NCI-H1417 (cell line): ENCODE measurements at places on chromosomes 16 and 17.

DNA sequence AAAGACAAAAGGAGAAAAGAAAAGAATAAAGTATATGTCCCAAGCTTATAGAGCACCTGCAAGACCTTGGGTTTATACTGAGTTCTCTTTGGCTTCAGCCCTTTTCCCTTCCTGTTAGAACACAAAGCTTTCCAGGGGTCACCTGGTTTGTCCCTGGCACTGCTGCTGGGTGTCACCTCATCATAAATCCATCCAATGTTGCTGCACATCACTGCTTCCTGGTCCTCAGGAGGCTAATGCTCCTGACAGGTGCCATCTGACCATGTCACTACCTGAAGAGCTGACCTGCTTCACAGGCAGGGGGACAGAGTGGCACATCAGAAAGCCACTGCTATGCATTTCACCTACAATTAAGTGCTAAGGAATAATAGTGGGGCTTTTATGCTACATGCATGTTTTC, 164.6 kb upstream of the ELAC2 start:
- no peak for DNase-seq

- DNase-seq: no peak
Measured at GRCh38 chr17:38713456-38714075, 8.5 kb downstream of the MLLT6 start.

- DNase-seq: no peak
Measured at GRCh38 chr17:51601622-51602261, 341.4 kb downstream of the UTP18 start.

GRCh38 chr16:28078261-28078660, 14.7 kb upstream of the GSG1L start:
- no peak for DNase-seq

DNA sequence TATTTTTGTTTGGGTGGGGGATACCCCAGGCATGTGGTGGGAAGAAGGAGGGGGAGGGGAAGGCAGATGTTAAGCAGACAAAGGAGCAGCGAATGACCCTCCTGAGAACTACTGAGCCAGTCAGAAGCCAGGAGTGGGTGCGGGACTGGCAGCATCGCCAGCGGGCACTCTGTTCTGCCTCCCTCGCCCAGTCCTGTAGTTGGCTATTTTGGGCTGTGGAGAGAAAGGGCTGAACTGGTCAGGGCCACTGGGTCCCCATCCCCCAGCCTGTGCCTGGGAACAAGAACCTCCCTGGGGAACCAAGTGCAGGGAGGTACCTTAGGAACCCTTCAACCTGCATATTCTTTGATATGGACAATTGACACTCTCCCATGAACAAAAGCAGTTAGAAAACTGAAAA, 6.4 kb downstream of the LRRC3C start:
- no peak for DNase-seq

GRCh38 chr16:63896383-63897109, 1225.3 kb downstream of the CDH11 start:
- no peak for DNase-seq

GRCh38 chr16:65445313-65446260, 323.7 kb upstream of the CDH11 start:
- no peak for DNase-seq

DNA sequence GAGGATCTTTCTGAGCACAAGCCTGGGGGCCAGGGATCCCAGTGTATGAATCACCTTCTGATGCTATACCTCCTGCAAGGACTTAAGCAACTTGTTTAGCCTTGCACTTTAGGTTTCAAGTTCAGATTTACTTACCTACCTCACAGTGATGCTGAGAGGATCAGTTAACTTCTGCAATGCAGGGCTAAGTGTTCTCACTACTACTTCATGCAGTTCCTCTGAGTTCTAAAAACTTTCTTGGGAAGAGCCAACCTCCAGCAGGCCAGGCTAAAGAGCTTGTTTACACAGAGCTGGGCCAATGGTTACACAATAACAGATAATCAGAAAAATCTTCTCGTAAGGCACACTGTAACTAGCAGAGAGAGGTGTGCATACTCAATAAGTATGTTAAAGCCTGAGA, 13.0 kb downstream of the VEZF1 start:
- no peak for DNase-seq

DNA sequence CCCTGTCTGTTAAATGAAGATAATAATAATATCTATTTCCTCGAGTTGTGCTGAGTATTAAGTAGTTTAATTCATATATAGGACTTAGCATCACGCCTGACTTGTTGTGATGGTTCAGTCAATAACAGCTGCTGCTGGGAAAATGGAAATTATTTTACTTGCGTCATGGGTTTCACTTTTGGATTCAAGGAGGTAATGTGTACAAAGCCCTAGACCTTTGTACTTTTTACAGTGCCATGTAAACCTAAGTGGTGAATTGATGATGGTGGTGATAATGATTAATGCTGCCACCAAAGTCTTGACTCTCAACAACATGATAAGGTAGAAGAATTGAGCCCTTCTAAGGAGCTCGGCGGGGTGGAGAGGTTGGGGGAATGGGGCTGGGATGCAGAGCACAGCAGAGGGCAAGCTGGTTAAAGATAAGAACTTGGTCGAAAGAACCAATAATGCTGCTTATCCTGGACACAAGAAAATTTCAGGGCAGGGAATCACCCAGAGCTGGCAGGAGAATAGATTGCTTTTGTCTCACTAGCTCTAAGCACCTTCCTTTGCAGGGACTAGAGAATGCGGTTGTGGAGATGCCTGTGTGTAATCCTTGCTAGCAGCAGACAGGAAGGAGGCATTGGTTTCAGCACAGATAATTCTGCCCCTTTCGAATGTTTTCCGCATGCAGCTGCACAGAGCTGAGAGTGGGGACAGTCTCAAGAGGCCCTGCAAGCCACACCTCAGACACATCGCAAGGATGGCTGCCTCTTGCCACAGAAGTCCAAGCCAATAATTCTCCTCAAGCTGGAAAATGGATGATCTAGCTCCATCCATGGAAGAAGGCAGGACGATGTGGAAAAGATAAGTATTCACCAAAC, 187.1 kb downstream of the TMEM114 start:
- peak; percentile 15 for DNase-seq

GRCh38 chr17:73863761-73864535, 219.7 kb upstream of the SDK2 start:
- DNase-seq: no peak

- DNase-seq: no peak
Measured at GRCh38 chr16:57530104-57530521, 6.3 kb downstream of the CCDC102A start.

DNA sequence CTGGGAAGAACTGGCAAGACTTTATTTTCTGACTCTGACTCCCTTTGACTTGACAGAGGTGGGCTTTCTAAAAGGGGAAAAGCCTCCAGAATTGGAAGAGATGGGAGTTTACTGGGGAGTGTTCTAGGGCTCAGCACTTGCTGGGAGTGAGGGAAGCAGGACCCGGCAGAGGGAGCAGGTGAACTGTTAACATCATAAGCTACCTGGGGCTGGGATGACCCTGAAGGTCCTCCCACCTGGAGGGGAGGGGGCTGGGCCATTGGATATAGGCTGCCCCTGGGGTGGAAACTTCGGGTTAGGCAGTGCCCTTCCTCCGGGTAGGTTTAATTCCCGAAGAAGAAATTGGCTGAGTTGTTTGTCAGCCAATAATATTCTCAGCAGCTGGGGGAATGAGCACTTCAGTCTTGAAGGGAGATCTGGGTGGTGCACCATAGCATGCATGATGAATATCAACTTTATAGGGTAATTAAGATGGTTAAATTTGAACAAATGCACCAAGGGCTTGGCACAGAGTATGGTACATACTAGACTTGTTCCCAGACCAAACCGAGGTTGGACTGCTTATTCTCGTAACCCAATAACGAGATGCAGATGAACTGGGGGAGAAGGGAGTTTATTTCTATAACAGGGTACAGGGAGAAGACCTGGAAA, 337.0 kb downstream of the HAPSTR1 start:
- no peak for DNase-seq

DNA sequence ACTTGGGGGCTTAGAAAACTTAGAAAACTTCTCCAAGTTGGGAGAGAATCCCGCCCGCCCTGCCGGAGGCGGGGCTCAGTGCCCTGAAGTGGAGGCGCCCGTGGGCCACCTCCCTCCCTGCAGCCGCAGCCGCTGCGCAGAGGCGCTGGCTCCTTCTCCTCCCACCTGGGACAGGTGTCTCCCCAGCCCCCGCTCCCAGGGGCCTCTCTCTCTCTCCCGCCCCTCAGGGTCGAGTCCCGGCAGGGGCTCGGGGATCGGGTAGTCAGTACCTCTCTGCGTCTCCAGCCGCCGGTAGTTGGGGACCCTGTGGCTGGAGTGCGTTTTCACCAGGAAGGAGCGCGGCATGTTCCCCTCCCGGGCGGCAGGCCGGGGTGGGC, 257 bp downstream of the SNAI3 start:
- DNase-seq: no peak

DNA sequence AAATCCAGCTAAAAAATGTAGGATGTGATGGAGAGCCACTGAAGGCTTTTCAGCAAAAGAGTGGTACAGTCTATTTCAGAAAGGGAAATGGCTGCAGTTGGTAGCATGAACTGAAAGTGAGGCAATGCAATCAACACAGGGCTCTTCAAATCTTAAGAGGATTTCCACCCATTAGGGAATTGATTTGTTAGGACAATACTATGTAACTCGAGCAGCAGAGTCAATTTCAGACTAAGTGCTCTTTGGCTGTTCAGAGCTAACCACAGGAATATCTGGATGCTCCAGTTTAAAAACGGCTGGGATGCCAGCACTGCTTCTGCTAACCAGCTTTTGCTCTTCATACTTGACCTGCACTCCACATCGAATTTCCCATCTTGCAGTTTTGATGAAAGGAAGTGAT, 24.6 kb downstream of the CACNG1 start:
- peak; percentile 42 for DNase-seq

DNA sequence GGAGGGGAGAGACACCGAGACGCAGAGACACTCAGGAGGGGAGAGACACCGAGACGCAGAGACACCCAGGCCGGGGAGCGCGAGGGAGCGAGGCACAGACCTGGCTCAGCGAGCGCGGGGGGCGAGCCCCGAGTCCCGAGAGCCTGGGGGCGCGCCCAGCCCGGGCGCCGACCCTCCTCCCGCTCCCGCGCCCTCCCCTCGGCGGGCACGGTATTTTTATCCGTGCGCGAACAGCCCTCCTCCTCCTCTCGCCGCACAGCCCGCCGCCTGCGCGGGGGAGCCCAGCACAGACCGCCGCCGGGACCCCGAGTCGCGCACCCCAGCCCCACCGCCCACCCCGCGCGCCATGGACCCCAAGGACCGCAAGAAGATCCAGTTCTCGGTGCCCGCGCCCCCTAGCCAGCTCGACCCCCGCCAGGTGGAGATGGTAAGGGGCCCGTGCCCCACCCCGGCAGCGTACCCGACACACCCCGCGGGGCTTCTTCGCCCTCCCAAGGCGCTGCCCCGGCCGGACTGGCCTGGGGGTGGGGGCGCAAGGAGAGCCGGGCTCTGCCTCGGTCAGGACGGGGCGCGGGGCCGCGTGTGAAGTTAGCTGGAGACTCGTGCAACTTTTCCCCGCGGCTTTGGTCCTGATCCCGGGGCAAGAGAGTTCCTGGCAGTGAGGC, 427 bp downstream of the PPP1R1B start:
- no peak for DNase-seq

DNA sequence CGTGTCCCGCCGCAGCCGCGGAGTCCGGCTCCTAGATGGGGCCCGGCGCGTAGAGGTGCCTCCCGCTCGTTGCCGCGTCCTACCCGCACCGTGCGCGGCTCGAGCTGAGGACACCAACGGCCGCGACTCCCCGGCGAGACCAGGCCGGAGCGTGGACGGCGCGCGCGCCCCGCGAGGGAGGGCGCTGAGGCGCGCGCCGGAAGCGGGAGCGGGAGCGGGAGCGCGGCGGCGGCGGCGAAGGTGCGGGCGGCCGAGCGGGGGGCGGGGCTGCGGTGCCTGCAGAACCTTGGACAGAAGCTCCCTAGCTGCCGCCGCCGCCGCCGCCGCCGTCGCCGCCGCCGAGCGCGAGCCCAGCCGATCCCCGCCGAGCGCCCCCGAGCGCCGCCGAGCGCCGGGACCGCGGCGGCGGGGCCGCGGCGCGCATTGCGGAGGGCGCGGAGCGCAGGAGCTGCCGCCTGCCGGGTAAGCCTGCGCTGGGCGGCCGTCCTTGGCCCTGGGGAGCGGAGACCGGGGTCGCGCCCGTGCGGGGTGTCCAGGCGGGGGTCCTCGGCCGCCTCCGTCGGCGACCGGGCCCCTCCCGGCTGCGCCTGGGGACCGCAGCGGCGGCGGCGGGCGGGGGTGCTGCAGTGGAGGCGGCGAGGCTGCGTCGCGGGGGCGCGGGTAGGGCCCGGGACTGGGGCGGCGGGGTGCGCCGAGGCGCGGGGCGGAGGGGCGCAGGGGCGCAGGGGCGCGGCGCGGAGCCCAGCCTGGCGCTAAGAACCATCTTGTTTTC, at the start of gene CDK5R1:
Gene CDK5R1, plus strand, starts transcription at position 293 of the 772 bp plus-strand sequence. CDS start 628 bp downstream, outside the sequence.
- peak; percentile 92 for DNase-seq

GRCh38 chr17:3583456-3583855, 25.8 kb downstream of the TRPV1 start:
- no peak for DNase-seq

GRCh38 chr16:11566398-11566797, 20.3 kb downstream of the LITAF start:
- DNase-seq: no peak

DNA sequence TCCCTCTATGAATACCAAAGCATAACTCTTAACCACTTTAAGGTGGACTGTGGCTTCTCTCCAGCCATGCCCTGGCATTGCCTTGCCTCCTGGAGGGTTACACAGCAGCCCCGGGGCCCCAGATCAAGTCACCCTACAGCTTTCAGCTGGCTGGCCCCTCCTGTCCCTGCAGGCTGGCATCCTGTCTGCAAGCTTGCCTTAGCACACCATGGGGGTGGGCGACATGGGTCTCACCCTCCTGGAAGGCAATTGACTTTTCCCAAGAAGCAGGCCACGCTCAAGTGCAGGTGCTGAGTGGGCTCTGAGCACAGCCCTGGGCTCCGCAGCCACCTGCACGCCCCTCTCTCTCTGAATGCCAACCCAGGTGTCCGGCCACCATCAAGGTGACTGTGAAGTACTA, 25.8 kb upstream of the AKTIP start:
- DNase-seq: peak; percentile 64

GRCh38 chr16:3519581-3519980, 18.8 kb downstream of the CLUAP1 start:
- no peak for DNase-seq

DNA sequence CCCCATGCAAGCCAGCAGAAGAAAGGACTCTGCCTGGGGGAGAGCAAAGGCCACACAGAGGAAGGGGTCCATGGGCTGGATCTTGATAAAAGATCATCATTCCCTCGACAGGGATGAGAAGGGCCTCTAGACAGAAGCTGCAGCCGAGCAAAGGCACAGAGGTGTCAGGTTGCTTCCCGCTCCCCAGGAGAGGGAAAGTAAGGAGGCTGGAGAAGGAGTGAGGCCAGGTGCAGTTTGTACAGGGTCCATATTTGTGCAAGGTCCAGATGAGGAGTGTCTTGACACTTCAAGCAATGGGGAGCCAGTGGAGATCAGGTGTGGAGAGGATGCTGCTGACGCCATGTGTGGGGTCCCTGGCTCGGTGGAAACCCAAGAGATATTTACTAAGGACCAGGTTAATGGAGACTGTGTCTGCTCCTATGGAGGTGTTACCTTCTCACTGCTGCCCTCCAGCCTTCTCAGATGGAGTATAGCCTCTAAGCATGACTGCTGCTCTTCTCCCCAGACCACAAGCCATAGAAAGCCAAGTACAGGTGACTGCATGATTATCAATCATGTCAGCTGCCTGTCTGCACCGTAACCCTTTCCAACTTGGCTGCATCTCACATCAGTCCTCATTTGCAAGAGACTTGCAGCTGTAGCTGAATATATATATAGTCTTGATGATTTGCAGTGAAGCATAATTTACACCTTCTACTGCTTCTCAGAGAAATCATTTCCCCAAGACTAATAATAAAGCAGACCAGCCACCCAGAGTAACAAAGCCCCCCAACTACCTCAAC, 21.1 kb downstream of the GAS7 start:
- DNase-seq: no peak

GRCh38 chr17:66129759-66130158, 62.2 kb downstream of the CEP112 start:
- no peak for DNase-seq

GRCh38 chr16:81738783-81739496, 40.2 kb upstream of the PLCG2 start:
- no peak for DNase-seq
